ENCODE measurements at places on chromosomes 3 and 15.

GRCh38 chr3:24388611-24389010 is 106.0 kb downstream of the THRB start:
- H3K27ac ChIP-seq = no peak overlapping the region
- H3K4me1 ChIP-seq = peaks cover 37% of the 10 kb centered on the region
- H3K4me3 ChIP-seq = no peak overlapping the region

- peaks cover 10% of the 10 kb centered on the region for H3K4me1 ChIP-seq
- DNase-seq = no peak
- no peaks in the 10 kb centered on the region for H3K27me3 ChIP-seq
- no peak overlapping the region for H3K27ac ChIP-seq
- no peak overlapping the region for H3K4me3 ChIP-seq
These were observed 31.1 kb downstream of the RASGRP1 start for GRCh38 chr15:38533416-38533915.

DNA sequence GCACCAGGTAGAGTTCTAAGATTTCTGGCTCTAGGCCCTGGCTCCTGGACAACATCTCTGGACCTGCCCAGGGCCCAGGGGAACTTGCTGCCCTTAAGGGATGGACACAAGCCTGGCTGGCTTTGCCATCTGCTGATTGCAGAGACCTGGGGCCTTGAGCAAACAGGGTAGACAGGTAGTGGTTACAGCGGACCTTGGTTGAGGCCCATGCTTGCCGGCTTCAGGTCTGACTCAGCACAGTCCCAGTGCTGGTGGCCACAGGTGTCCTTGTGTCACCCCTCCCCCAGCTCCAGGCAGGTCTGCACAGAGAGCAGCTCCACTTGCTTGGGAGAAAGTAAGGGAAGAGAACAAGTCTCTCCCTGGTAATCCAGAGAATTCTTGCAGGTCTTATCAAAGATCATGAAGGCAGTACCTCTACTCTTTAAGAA is 15.9 kb upstream of the ACTL6A start:
- DNase-seq = no peak
- no peaks in the 10 kb centered on the region for H3K36me3 ChIP-seq
- H3K4me3 ChIP-seq = no peak overlapping the region
- H3K27ac ChIP-seq = no peak overlapping the region

DNA sequence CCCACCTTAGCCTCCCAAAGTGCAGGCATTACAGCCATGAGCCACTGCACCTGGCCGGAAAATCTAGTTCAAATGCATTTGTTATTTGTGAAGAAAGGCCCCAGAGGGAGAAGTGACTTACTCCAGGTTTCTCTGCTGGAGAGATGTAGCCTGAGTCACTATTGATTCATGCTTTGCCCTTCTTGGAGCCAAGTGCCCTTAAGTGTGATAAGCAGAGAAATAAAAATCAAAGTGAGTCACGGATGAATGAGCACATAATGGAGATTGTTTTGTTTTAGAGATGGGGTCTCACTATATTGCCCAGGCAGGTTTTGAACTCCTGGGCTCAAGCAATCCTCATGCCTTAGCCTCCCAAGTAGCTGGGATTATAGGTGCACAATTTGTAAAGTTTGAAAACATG is 33.1 kb downstream of the CDC25A start:
- no peaks in the 10 kb centered on the region for H3K27me3 ChIP-seq
- no peak overlapping the region for H3K4me3 ChIP-seq
- H3K36me3 ChIP-seq = no peaks in the 10 kb centered on the region
- peaks cover 17% of the 10 kb centered on the region for H3K4me1 ChIP-seq
- DNase-seq = no peak

GRCh38 chr3:129555153-129555550 is 12.2 kb downstream of the H1-8 start:
- peaks cover 3% of the 10 kb centered on the region for H3K27me3 ChIP-seq
- no peak overlapping the region for H3K27ac ChIP-seq

DNA sequence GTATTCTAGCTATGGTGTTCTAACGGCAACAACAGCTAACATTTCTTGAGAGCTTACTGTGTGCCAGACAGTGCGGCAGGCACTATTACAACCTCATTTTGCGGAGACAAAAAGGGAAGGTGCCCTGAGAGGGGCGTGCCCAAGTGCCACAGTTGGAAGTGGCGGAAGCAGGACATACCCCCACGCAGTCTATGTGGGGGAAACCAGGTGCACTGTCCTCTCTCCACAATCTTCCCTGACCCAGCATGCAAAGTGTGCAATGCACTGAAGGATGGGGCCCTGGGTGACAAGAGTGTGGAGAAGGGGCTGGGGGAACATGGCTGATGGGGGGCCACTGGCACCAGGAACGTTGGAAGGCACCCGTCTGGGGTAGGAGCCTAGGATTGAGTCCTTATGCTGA is 8.6 kb downstream of the ANP32A start:
- peaks cover 34% of the 10 kb centered on the region for H3K4me1 ChIP-seq
- no peaks in the 10 kb centered on the region for H3K27me3 ChIP-seq
- H3K36me3 ChIP-seq = peaks cover 10% of the 10 kb centered on the region
- H3K27ac ChIP-seq = no peak overlapping the region
- DNase-seq = no peak
- H3K4me3 ChIP-seq = no peak overlapping the region

DNA sequence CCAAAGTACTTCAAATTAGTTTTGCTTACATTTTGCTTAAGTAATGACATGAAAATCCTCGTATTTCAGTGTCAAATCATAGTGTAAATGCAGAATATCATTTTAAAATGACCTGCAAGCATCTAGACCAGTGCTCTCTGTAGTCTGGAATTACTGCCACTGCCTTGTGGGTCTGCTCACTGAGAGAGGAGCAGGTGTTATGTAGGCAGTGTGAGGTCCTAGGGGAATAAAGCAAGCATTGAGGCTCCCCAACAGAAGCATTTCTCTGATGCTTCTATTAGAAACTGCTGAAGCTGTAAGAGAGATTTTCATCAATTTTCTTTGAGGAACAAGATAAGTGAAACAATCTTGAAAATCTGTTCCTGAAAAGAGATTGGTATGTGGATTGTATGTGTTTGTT is 253.2 kb downstream of the BBX start:
- no peak for DNase-seq
- H3K27ac ChIP-seq = no peak overlapping the region
- H3K36me3 ChIP-seq = peaks cover 10% of the 10 kb centered on the region
- H3K27me3 ChIP-seq = no peaks in the 10 kb centered on the region

GRCh38 chr3:23129817-23130216 is 73.3 kb upstream of the UBE2E2 start:
- no peaks in the 10 kb centered on the region for H3K36me3 ChIP-seq
- no peaks in the 10 kb centered on the region for H3K4me1 ChIP-seq
- H3K4me3 ChIP-seq = no peak overlapping the region
- H3K27me3 ChIP-seq = peaks cover 28% of the 10 kb centered on the region
- DNase-seq = no peak

GRCh38 chr3:13420045-13420830 is at the start of gene NUP210:
Gene NUP210, minus strand, starts transcription at chr3:13420322. Its CDS starts 96 bp downstream, at chr3:13420226.
- peak within 1 kb of the TSS; percentile 13 for H3K4me3 ChIP-seq
- no peak within 1 kb of the TSS for H3K27ac ChIP-seq
- no peaks in the 10 kb centered on the region for H3K36me3 ChIP-seq
- peaks cover 30% of the 10 kb centered on the region for H3K27me3 ChIP-seq
- no peaks in the 10 kb centered on the region for H3K4me1 ChIP-seq

DNA sequence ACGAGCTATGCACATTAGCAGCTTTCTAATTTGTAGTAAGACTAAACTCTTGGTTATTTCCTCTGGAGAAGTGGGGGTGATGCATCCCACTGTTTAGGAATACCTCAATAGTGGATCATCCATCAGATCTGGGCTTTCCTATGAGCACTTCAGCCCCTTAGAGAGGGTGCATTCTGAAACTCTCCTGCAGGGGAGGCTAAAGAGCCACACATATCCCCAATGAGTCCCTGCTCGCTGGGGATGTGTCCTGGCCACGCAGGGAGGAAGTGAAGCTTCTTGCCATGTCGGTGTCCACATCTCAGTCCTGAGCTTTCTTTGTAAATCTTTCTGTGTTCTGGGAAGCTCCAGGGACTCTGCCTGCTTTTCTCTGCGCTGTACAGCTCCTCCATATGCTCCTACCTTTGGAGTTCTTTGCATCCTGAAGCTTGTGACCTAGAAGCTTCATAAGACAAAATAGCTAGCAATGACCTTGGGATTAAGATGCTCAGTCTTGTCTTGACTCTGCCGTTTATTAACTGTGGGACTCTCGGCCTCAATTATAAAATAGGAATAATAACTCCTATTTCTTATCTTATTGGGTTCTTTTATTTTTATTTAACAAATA is 28.3 kb upstream of the MASP1 start:
- H3K4me1 ChIP-seq = peaks cover 6% of the 10 kb centered on the region
- H3K27me3 ChIP-seq = peaks cover 18% of the 10 kb centered on the region
- H3K36me3 ChIP-seq = no peaks in the 10 kb centered on the region
- no peak overlapping the region for H3K27ac ChIP-seq

DNA sequence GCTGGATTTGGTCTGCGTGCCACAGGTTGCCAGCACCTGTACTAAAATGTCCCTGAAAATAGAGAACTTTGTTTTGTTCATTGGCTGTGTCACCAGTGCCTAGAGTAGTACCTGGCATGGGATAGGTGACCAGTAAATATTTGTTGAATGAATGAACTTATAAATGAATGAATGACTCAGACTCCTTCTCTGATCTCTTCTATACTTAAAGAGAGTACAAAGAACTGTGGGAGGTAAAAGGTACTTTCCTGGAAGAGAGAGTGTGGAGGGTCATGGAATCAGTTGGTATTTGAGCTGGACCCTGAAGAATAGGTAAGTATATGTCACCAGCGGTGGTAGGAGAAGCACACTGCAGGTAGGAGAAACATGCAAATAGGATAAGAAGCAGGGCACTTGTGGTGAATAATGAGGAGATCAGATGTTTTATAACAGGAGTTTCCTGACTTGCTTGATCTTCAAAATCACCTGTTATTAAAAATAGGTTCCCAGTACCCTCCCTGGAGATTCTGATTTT is 149.4 kb downstream of the LPP start:
- peaks cover 2% of the 10 kb centered on the region for H3K36me3 ChIP-seq
- H3K4me1 ChIP-seq = peaks cover 14% of the 10 kb centered on the region
- DNase-seq = no peak
- no peaks in the 10 kb centered on the region for H3K27me3 ChIP-seq
- H3K27ac ChIP-seq = no peak overlapping the region
- no peak overlapping the region for H3K4me3 ChIP-seq

GRCh38 chr3:41362638-41363559 is 163.6 kb downstream of the CTNNB1 start:
- no peaks in the 10 kb centered on the region for H3K27me3 ChIP-seq
- H3K4me3 ChIP-seq = no peak overlapping the region
- H3K27ac ChIP-seq = no peak overlapping the region
- no peaks in the 10 kb centered on the region for H3K4me1 ChIP-seq
- no peaks in the 10 kb centered on the region for H3K36me3 ChIP-seq

GRCh38 chr3:100635273-100635701 is 25.9 kb downstream of the ADGRG7 start:
- H3K4me3 ChIP-seq = no peak overlapping the region
- H3K36me3 ChIP-seq = no peaks in the 10 kb centered on the region
- DNase-seq = no peak
- no peak overlapping the region for H3K27ac ChIP-seq
- H3K27me3 ChIP-seq = no peaks in the 10 kb centered on the region

GRCh38 chr15:66901336-66902100 is 163.9 kb upstream of the SMAD3 start:
- no peak for DNase-seq
- H3K36me3 ChIP-seq = no peaks in the 10 kb centered on the region
- no peaks in the 10 kb centered on the region for H3K4me1 ChIP-seq
- no peak overlapping the region for H3K4me3 ChIP-seq
- H3K27ac ChIP-seq = no peak overlapping the region
